NCI-H345 (cell line): ENCODE measurements at places on chromosomes 5 and 9.
A peak's percentile ranks its signal among the peaks of the same experiment; 100 is the strongest.

- no peak for DNase-seq
Measured at GRCh38 chr5:83837265-83837907, 116.7 kb upstream of the HAPLN1 start.

DNA sequence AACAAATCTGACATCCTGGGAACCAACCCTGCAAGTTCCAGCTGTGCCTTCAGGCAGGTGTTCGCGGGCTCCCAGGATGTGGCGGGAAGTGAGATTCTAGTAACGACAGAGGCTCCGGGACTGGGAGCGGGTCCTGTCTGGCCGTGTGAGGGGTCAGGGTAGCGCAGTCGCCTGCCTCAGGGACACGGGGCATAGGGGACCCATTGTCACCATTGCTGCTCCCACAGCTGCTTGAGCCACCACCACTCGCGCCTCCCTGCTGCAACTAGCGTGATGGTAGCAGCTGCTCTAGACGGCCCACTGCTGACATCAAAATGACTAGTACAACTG is 468.5 kb downstream of the CDH9 start:
- DNase-seq: no peak

- peak; percentile 3 for DNase-seq
Measured at GRCh38 chr9:26856413-26857032, 36.1 kb downstream of the CAAP1 start.

- no peak for DNase-seq
Measured at GRCh38 chr5:50749873-50750272, 83.4 kb downstream of the PARP8 start.

DNA sequence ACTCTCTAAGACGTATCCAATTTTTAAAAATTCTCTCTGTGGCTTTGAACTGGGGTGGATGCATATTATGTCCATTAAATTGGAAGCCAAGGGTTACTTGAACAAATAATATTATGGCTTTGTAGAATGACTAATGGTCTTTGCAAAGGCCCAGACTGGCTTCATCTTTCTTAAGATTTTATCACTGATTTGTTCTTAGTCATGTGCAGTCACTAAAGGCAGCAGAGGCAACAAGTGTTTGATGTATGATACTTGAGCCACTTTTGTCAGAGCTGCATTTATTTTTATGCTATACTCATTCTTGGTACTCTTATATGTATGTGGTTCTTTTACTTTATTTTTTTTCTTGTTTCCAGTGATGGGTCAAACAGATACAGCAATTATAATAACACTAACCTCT is 152.2 kb downstream of the NR2F1-AS1 start:
- no peak for DNase-seq

GRCh38 chr5:127400946-127401670 is 110.5 kb downstream of the MEGF10 start:
- DNase-seq: no peak
